ENCODE measurements at places on chromosomes 5 and 9. TPM values are rescaled to one million over a fixed set of nuclear protein-coding genes. Genes with fewer than 3 reads are reported as not detected.
A peak's percentile ranks its signal among the peaks of the same experiment; 100 is the strongest.

SLCO4C1 gene
- 0.22 TPM for total RNA-seq

SPATA24 gene
- 5.2 TPM for total RNA-seq

CBY3 gene
- not detected for total RNA-seq

ARID3C gene
- 0.16 TPM for total RNA-seq

- H3K27me3 ChIP-seq = no peaks in the 10 kb centered on the region
- H3K27ac ChIP-seq = no peak overlapping the region
- no peaks in the 10 kb centered on the region for H3K36me3 ChIP-seq
- peaks cover 44% of the 10 kb centered on the region for H3K4me1 ChIP-seq
Measured at GRCh38 chr9:127876026-127876763, 1.3 kb downstream of the AK1 start.

DNA sequence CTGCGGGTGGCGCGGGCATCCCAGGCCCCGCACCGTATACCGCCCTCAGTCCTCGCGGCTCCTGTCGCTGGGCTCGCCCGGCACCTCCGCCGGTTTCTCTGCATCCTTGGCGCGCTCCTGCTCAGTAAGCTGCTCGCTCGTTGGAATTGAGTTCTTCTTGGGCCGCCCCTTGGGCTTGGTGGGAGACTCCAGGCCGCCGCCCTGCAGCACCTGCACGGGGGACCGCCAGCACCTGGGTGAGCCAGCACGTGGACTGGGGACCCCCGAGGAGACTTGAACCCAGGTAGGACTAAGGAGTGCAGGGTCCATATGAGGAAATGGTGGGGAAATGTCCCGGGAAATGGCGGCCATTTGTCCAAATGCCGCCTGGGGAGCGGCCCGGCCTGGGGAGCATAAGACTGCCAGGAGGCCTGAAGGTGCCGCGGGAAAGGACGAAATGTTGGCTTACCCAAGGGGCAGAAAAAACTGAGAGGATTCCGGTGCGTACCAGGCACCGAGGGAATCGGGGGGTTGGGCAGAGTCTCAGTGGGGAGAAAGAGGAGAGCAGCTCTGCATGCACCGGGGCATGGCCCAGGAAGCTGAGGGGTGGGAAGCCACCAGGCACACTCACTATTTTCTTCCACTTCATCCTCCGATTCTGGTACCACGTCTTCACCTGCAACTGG lies 2.9 kb downstream of the BARX1 start:
- no peak overlapping the region for H3K4me3 ChIP-seq
- H3K4me1 ChIP-seq = peaks cover 3% of the 10 kb centered on the region
- H3K27me3 ChIP-seq = peaks cover 90% of the 10 kb centered on the region
- DNase-seq = no peak
- no peaks in the 10 kb centered on the region for H3K36me3 ChIP-seq
- H3K27ac ChIP-seq = no peak overlapping the region

DNA sequence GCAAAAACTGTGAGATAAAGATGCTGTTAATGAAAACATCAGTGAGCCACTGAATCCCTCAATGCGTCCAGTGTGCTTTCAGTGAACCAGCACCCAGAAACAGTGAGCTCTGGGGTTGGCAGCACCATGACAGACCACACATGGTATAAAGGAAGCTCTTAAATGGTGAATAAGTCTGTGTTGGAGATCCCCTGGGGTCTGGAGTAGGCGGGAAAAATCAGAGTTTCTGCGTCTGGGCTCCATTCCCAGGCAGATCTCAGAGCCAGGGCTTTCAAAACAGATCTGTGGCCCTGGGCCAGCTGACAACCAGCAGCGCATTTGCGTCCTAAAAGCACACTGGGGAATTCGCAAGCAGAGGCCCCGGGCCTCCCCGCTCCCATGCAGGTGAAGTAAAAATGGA lies 233.5 kb downstream of the FRMD3 start:
- no peak overlapping the region for H3K4me3 ChIP-seq
- DNase-seq = peak; percentile 85
- peaks cover 10% of the 10 kb centered on the region for H3K4me1 ChIP-seq
- no peak overlapping the region for H3K27ac ChIP-seq
- no peaks in the 10 kb centered on the region for H3K36me3 ChIP-seq

CDH9 gene
- total RNA-seq = not detected

- H3K27me3 ChIP-seq = no peaks in the 10 kb centered on the region
- H3K36me3 ChIP-seq = no peaks in the 10 kb centered on the region
- H3K4me1 ChIP-seq = peaks cover 76% of the 10 kb centered on the region
Measured at GRCh38 chr5:150642567-150642927, 2.1 kb downstream of the SYNPO start.

DNA sequence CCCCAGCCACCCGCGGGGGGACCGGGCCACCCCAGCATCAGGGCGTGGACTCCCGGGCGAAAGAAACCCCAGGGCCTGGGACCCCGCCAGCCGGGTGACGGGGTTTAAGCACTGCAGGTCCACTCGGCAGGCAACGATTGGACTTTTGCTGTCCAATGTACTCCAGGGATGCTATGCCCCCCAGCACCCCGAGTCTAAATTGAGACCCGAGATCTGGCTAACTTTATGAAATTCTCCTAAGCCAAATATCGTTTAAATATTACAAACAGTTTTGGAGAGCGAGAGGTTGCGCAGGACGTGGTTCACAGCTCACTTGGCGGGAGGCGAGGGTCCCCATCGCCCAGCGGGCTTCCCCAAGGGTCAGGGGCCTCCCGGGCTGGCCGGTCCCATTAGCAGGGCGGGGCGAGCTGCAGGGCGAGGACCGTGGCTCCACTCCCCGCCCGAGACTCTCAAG lies 384 bp upstream of the MRPS2 start:
- peak; percentile 38 for DNase-seq
- peaks cover 14% of the 10 kb centered on the region for H3K4me1 ChIP-seq
- H3K27ac ChIP-seq = no peak overlapping the region
- H3K27me3 ChIP-seq = no peaks in the 10 kb centered on the region
- peak overlapping the region; percentile 68 for H3K4me3 ChIP-seq
- no peaks in the 10 kb centered on the region for H3K36me3 ChIP-seq

DNA sequence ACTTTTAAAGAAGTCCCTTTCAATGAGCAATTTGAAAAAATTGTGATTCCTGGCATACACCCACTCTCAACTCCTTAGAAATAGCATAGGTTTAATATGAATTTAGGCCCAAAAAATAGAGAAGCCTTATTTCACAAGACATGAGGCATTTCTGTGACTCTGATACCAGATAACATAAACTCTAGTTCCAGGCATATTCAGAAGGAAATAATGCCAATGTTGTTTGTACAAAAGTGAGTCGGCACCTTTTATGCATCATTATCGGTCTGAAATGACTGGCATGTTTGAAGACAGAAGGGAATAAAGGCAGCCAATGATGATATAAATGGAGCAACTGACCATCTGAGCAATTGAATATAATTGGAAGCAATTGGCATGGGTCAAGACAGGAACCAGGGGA lies 19.4 kb upstream of the RECK start:
- DNase-seq = no peak
- no peaks in the 10 kb centered on the region for H3K27me3 ChIP-seq
- H3K36me3 ChIP-seq = no peaks in the 10 kb centered on the region
- H3K4me1 ChIP-seq = no peaks in the 10 kb centered on the region
- H3K4me3 ChIP-seq = no peak overlapping the region
- H3K27ac ChIP-seq = no peak overlapping the region

DNA sequence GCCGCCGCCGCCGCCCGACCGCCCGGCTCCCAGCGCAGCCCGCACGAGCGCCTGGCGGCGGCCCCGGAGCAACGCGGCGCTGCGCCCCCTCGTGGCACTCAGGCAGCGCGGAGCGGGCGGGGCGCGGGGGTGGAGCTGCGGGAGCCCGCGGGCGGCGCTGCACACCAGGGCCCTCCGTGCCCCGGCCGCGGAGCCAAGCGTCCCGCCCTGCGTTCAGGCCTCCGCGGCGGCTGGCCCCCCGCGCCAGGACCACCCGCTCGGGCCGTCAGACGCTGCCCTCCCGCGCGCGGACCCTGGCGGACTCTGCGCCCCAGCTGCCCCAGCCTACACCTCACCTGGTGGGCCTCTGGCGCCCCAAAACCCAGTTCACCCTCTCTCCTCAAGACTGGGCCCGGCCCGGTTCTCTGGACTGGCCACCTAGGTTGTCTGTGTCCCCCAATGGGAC lies at the start of gene RASGEF1C:
Gene RASGEF1C (minus strand): TSS at position 75 of the 445 bp plus-strand sequence. CDS start 71,159 bp downstream, outside the sequence.
- H3K27ac ChIP-seq = no peak within 1 kb of the TSS
- no peaks in the 10 kb centered on the region for H3K4me1 ChIP-seq
- no peaks in the 10 kb centered on the region for H3K36me3 ChIP-seq

GRCh38 chr5:159330131-159330800 lies at the start of gene IL12B:
IL12B (minus strand) TSS chr5:159330487; CDS start chr5:159326782, 3,705 bp downstream.
- H3K36me3 ChIP-seq = no peaks in the 10 kb centered on the region
- DNase-seq = peak; percentile 48
- H3K4me1 ChIP-seq = peaks cover 3% of the 10 kb centered on the region
- no peak within 1 kb of the TSS for H3K27ac ChIP-seq
- peak within 1 kb of the TSS; percentile 41 for H3K4me3 ChIP-seq
- no peaks in the 10 kb centered on the region for H3K27me3 ChIP-seq

MED10 gene
- 40.8 TPM for total RNA-seq

GRCh38 chr9:72333197-72333596 lies 31.8 kb downstream of the ZFAND5 start:
- no peaks in the 10 kb centered on the region for H3K27me3 ChIP-seq
- H3K36me3 ChIP-seq = no peaks in the 10 kb centered on the region
- no peak for DNase-seq
- H3K4me1 ChIP-seq = no peaks in the 10 kb centered on the region
- no peak overlapping the region for H3K27ac ChIP-seq

PCDHB11 gene
- total RNA-seq = 2.1 TPM

GRCh38 chr9:128499920-128500319 lies 4.6 kb upstream of the GLE1 start:
- no peak overlapping the region for H3K27ac ChIP-seq
- H3K4me3 ChIP-seq = no peak overlapping the region
- no peak for DNase-seq
- H3K27me3 ChIP-seq = no peaks in the 10 kb centered on the region
- peaks cover 4% of the 10 kb centered on the region for H3K4me1 ChIP-seq
- H3K36me3 ChIP-seq = peaks cover 52% of the 10 kb centered on the region

DNA sequence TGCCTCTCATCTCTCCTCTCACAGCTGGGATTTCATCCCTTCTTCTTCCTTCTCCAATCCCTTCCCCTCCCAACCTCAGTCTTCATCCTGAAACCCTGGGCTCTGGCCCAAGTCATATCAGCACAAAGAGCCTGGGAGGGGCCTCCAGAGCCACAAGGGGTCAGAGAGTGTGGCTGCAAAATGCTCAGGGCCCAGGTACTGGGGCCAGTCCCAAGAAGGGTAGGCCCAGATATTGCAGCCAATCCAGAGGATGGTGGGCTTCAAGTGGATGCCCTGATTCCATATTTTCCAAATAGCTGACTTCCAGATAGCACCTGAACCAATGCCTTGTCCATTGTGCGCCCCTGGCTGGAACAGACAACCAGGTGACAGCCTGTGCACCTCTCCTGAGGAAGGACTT lies 193.9 kb downstream of the MED10 start:
- no peak overlapping the region for H3K4me3 ChIP-seq
- H3K36me3 ChIP-seq = no peaks in the 10 kb centered on the region
- no peaks in the 10 kb centered on the region for H3K4me1 ChIP-seq

- H3K27ac ChIP-seq = no peak overlapping the region
- no peak for DNase-seq
- no peak overlapping the region for H3K4me3 ChIP-seq
Measured at GRCh38 chr5:148230240-148230639, 8.1 kb upstream of the MARCOL start.

- H3K27me3 ChIP-seq = no peaks in the 10 kb centered on the region
- H3K4me3 ChIP-seq = no peak overlapping the region
- H3K4me1 ChIP-seq = no peaks in the 10 kb centered on the region
- no peak overlapping the region for H3K27ac ChIP-seq
- H3K36me3 ChIP-seq = no peaks in the 10 kb centered on the region
Measured at GRCh38 chr9:73701415-73702057, 549.9 kb downstream of the ANXA1 start.

DNA sequence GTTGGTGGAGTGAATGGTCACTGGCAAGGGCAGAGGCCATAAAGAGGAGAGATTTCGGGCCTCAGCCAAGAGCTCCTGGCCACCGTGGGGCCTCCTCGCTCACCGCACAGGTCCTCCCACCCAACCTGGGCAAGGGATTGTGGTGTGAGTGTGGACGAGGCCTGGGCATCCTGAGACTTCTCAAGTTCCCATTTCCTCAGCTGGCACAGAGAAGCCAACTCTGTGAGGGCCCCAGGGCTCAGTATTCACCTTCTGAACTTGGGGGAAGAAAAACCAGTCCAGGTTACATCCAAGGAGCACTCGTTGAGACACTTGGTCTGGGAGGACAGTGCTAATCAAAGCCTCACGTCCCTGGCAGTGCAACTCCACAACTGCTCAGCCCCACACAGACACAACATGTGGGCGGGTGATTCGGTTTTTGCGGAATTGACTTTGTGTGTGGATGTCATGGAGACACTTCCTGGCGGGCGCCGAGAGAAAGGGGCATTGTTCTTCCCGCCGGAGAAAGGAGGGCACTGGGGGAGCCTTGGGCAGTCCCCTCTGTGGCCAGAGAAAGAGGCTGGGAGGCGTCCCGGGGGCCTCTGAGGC lies 28.5 kb upstream of the NKD2 start:
- H3K36me3 ChIP-seq = no peaks in the 10 kb centered on the region
- DNase-seq = peak; percentile 57
- H3K27ac ChIP-seq = no peak overlapping the region
- H3K27me3 ChIP-seq = peaks cover 28% of the 10 kb centered on the region
- peaks cover 6% of the 10 kb centered on the region for H3K4me1 ChIP-seq
- H3K4me3 ChIP-seq = no peak overlapping the region

- no peak overlapping the region for H3K27ac ChIP-seq
- no peaks in the 10 kb centered on the region for H3K27me3 ChIP-seq
- H3K36me3 ChIP-seq = no peaks in the 10 kb centered on the region
Measured at GRCh38 chr5:55636683-55637082, 75.4 kb downstream of the SLC38A9 start.

CLTA gene
- 424 TPM for total RNA-seq

PCDHGB4 gene
- total RNA-seq = 13.6 TPM

- DNase-seq = no peak
- H3K4me3 ChIP-seq = no peak overlapping the region
- no peak overlapping the region for H3K27ac ChIP-seq
- H3K36me3 ChIP-seq = no peaks in the 10 kb centered on the region
- H3K4me1 ChIP-seq = peaks cover 10% of the 10 kb centered on the region
Measured at GRCh38 chr9:129909851-129910250, 74.6 kb downstream of the USP20 start.

ASS1 gene
- total RNA-seq = 182 TPM

DNA sequence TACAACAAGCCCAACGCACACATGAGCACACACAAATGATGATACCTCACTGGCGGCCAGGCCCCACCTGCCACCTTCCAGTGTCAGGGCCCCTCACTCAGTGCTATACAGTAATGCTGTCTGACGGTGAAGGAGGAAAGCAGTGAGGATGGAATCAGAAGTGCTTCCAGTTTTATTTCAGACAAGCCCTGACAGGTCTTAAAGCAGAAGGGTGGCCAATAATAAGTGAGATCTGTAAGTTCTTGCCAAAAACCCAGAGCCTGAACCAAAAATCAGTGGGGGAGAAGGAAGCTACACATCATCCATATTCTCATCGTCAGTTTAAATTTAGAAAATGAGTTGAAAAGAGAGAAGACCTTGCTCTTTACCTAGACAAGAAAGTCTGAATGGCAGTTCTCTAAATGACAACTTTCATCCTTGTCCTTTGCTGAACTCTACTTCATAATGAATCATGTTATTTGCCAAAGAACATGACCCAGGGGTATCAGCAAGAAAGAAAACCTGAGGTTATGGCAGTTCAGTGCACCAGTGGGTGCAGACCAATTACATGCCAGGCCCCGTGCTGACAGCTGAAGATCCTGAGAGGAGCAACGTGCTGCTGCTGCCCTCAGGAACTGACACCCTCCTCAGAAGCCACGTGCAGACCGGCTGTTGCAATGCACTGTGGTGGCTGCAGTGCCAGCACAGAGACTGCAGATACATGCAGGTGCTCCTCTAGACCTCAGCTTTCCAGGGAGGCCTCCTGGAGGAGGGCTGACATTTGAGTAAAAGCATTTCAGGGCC lies 118.7 kb downstream of the DROSHA start:
- peaks cover 8% of the 10 kb centered on the region for H3K4me1 ChIP-seq
- no peak for DNase-seq
- no peak overlapping the region for H3K4me3 ChIP-seq
- H3K27ac ChIP-seq = no peak overlapping the region
